ENCODE measurements at places on chromosomes 12 and 14.

DNA sequence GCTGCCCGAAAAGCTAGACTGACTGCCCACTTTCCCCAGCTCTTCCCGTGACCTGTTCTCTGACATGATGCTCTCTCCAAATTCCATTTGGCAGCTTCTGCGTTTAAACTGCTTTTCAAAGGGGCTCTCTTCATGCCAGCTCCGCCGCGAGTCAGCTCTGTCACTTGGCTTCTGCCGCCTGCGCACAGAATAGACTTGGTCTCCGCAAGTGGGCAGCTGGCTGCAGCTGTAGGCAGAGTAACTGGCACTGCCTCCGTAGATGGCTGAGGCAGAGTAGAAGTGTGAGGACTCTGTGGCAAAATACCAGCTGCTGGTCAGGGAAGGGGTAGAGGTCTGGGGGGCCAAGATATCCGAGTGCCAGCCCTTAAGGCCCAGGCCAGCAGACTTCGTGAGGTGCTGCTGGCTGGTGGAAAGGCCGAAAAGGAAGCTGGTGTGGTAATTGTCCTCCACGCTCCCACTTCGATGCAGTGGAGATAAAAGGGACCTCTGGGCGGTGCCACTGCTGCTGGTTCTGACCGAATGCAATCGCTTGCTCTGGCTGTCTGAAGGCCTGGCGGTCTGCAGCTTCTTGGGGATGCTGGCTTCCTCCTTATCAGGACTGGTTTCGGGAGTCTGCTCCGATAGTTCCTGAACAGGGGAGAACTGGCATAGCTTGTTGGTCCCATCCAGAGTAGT is 85.7 kb downstream of the DUSP16 start:
- no peak for DNase-seq

GRCh38 chr12:92557422-92557724 is 145.4 kb upstream of the PLEKHG7 start:
- DNase-seq = no peak

GRCh38 chr12:120388691-120389481 is 19.9 kb upstream of the MSI1 start:
- DNase-seq = peak; percentile 91

DNA sequence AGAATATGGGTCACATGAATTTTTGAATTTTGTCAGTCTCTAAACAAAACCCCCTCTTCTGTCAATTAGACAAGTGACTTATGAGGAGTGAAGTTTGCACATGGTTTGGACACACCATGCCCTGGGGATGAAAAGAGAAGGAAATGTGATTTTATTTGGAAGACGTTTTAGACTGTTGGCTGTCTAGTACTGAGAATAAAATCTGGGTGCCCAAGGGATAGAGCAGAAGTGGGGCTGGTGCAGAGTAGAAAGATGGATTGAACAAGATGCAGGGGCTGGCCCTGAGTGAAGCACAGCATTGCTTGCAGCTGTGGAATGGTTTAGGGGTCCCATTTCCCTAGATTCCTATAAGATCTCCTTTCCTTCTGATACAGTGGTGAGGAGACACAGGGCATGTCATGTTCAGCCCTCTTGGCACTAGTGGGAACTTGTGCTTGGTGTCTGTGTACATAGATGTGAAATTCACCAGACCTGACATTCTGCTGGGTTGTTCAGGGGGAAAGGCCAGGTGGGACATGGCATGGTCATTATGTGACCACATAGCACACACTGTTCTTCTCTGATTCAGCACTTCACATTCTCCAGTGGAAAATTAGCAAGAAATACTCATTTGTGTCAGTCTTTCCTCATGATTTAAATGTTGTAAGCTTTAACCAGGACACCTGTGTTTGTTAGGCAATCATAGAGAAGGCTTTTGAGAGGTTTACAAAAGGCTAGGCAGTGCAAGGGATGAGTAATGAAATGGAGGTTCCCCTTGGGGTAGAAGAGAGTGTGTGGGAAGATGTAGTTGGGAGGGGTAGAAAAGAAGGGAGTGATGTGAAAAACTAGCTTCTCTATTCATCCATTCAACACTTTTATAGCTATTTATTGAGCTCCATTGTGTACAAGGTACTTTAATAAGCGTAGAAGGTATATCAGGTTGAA is 202.3 kb upstream of the IGF1 start:
- no peak for DNase-seq

GRCh38 chr12:79885911-79886490 is 48.9 kb downstream of the PPP1R12A start:
- DNase-seq = no peak

DNA sequence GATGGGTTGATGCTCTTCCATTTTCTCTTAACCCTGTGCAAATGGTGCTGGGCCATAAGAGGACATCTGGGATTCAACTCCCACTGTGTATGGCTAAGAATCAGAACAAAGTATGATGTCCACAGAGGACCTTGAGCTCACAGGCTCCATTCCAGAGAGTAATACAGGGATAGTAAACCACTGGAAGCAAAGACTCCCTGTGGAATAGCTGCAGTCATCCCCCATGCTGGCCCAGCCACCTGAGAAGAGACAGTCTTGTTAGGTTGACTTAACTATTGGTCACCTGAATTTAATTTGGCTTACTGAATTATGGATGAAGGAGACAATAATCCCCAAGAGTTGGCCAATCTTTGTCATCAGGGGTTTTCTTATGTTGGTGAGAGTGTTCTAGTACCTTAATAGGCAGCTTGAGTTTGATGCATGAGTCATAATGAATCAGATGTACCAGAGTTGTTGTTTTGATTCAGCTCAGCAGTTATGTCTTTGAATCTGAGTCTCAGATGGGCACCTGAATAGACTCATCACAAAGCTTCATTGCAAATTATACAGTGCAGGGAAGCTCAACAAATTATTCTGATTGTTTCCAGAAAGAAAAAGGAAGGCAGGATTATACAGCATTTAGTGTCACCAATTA is 122.7 kb downstream of the SSPN start:
- DNase-seq = no peak

DNA sequence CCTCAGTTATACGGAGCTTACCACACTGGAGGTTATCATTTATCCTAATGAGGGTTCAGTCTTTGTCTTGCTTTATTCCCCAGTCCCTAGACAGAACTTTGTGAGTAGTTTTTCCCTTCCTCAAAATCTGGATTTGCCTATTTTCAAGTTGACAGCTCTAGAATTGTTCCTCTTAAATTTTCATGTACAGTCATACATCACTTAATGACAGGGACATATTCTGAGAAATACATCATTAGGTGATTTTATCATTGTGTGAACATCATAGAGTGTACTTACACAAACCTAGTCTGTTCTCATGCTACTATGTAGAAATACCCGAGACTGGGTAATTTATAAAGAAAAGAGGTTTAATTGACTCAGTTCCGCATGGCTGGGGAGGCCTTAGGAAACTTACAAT is 3.1 kb downstream of the PRKAB1 start:
- no peak for DNase-seq

DNA sequence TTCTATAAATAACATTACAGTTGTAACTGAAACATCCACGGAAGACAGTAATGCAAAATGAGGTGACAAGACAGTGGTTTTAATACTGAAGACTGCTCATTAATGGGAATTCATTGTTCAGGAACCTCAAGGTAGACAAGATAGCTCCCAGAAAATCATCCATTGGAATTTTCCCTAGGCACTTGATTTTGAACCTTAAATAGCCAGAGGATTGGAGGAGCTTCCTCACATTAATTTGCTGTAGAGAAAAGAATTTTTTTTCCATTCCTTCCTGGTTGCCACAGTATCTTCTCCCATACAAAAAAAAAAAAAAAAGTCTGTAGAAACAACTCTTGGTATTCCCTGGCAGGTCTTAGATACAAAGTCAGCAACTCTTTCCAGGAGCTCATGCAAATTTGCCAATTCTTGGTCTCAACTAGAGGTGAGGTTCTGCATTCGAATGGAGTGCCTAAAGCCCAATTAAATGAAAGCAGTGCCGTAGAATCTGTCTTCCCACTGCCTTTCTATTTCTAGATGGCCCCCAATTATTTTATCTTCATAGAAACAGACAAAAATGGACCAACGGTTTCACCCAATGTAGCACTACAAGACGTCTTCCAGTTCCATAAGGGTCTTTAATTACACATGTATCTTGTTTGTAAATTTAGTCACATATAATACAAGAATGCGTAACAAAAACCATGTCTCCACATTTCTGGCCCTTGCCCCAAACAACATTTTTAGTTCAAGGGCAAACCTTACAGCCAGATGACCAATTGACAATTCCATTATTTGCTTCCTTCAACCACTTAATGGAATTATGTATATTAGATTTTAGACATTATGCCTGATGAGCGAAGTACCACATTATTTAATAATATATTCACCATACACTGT is 13.5 kb downstream of the SLC38A2 start:
- no peak for DNase-seq

GRCh38 chr12:110501399-110501751 is 536 bp downstream of the VPS29 start:
- DNase-seq = peak; percentile 45
